NCI-H446 treated with DMSO at 0.1 percent for 48 hours (cell line): ENCODE measurements at places on chromosomes 7 and 10.

- DNase-seq = peak; percentile 59
These were observed 43.5 kb upstream of the CACUL1 start for GRCh38 chr10:118798231-118798662.

DNA sequence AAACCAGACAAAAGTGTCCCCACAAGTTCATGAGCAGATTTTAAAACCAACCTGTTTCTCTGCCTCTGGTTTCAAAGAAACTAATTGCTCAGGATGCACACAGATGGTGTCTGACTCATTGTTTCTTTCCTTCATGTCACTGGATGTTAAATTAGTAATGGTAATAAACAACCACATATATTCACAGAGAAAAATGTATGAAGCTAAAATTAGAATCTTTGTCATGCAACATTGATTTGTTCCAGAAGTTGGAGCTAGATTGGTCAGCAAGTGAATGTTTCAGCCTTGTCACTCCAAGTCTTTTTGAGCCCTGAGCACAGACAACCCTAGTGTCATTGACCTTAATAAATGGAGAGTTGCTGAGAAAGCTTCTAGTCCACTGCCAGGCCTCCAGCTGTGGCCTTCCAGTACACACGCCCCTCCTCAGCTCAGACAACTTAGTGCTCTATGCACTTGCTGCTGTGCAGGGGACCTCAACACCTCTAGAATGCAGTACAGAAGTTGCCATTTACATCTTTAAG lies 175.9 kb downstream of the CCDC71L start:
- peak; percentile 11 for DNase-seq

DNA sequence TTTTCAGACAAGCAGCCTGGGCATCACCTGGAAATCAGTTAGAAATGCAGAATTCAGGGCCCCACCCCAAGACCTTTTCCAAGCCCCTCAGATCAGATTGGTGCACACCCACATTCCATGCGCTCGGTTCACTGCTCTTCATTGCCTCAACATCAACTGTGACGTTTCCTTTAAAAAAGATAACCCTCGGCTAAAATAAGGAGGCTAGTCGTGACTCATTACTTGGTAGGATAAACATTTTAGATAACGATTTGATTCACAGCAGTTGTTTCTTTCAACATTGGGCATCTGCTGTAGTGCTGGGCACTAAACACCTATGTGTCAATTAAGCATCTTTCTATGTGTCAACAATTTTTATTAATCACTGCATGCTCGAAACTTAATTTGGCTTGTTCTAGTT lies 191.1 kb upstream of the LRGUK start:
- no peak for DNase-seq

GRCh38 chr7:33831389-33832141 lies 73.8 kb upstream of the BMPER start:
- DNase-seq = peak; percentile 32
